ENCODE measurements at places on chromosomes 16 and 17.

DNA sequence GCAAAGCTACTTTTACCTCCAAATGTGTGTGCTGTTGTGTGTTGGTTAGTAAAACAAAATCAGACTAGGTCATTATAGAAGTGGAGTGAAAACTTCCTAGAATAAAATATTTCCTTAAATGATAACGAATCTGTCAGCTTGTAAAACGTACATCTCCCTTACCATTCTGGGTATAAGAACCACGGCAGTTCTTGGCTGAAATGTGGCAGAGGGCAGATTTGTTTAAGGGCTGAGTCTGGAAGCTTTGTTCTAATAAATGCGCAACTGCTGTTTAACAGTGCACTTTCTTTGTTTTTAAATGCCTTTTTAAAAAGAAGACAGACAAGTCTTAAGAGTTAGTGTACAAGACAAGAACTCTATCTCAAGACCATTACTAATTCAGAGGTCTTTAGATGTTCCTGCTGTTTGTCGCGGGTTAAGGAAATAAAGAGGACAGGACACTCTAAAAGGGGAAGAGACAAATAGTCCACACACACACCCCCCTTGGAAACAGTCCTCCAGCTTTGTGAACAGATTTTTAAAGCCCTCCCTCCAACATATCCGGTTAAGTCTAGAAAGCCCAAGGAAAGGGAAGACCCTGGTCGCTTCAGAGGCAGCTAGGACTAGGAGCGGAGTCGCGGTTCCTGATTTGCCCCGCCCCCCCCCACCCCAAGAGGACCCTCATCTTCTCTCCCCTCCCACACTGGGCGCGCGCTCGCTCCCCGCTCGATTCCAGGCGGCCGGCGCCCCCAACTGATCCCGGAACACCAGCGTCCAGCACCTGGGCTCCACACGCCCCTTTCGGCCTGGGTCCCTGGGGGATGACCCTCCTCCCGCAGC is 658 bp downstream of the SYNRG start:
- DNase-seq, result no peak

GRCh38 chr17:8256691-8257090 is 7.6 kb downstream of the PFAS start:
- no peak for DNase-seq

- no peak for DNase-seq
These were observed 122.3 kb downstream of the MRTFB start for GRCh38 chr16:14193316-14193871.

DNA sequence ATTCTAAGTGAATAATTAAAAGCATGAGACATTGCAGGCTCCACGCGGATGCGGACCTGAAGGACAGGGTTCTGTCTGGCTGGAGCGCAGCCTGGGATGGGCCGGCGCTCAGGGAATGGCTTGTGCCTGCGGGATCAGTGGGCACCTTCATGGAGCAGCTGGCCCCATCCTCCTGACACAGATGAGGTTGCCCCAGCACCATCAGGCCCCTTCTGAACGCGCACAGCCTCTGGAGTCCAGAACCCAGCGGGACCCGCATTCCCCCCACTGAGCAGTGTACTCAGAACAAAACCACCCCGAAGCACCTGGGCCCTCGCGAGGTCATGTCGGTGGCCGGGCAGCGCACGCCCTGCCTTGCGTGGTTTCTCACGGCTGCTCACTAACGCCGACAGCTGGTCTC is 70.5 kb upstream of the CHMP6 start:
- DNase-seq, result no peak

DNA sequence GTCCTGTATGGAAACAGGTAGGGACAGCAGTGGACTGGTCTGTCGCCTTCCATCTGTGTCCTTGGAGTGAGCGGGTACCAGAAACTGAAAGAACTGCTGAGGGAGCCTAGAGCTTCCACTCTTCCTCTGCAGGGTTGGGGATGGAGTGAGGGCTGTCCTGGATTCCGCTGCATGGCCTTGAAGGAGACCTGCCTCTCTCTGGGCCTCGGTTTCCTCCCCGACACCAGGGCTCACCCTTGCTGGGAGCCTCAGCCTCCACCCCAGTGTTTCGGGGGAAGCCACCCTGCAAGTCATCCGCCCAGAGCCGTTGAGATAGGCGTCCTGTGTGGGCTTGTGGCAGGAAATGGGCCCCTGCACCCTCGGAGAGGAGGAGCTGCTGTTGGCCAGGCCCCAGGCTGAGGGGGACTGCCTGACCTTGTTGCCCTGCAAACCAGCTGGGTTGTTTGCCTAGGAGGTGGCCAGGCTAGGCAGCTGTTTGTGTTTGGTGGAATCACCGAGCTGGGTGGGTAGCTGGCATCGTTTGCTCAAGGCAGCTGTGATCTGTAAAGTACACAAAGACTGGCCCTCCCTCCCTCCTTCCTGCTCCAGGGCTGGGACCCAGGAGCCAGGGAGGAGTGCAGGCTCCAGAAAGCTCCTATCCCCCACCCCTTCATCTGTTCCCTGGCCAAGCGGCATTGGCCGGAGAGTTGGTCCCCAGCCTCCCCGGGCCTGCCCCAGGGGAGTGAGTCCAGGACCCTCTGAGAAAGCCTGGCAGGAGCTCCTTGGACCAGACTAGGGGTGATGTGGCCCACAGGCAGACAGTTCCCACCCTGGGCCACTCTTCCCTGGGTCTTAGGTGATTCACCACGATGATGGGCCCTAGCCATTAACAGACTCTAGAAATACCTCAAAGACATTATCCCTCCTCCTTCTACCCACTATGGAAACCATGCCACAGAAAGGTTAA is 1.3 kb downstream of the RAB37 start:
- DNase-seq, result peak; percentile 57

DNA sequence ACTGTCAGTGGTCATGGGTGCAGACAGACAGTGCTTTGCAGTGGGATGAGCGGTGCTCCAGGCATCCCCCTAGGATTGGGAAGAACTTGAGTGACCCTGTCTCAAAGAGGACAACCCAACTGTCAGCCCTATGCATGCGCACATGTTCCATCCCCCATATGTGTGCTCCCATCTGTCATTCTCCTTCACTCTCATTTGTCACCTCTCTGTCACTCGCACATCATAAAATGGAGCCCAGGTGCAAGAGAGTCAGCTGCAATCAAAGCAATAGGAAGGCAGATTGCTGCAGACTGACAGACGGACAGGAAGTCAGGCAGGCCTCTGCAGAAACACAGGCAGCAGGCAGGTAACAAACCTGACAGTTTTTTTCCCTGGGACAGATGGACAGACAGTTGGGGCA is 101.8 kb upstream of the CCL1 start:
- no peak for DNase-seq

DNA sequence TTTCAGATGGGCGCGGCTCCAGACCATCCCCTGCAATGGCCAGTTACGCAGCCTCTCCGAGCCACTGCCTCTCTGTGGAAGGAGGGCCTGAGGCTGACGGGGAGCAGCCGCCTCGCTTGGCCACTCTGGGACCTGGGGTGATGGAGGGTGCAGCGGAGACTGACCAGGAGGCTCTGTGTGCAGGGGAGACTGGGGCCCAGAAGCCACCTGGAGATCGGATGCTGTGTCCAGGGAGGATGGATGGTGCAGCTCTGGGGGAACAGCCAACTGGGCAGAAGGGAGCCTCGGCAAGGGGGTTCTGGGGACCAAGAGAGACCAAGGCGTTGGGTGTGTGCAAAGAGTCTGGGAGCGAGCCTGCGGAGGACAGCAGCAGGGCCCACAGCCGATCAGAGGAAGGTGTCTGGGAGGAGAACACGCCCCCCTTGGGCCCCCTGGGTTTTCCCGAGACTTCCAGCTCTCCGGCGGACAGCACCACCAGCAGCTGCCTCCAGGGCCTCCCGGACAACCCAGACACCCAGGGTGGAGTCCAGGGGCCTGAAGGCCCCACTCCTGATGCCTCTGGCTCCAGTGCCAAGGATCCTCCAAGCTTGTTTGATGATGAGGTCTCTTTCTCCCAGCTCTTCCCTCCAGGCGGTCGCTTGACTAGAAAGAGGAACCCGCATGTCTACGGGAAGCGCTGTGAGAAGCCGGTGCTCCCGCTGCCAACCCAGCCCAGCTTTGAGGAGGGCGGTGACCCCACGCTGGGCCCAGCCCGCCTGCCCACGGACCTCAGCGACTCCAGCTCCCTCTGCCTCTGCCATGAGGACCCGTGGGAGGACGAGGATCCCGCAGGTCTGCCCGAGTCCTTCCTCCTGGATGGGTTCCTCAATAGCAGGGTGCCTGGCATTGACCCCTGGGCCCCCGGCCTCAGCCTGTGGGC is 17.4 kb upstream of the ZFPM1 start:
- no peak for DNase-seq

DNA sequence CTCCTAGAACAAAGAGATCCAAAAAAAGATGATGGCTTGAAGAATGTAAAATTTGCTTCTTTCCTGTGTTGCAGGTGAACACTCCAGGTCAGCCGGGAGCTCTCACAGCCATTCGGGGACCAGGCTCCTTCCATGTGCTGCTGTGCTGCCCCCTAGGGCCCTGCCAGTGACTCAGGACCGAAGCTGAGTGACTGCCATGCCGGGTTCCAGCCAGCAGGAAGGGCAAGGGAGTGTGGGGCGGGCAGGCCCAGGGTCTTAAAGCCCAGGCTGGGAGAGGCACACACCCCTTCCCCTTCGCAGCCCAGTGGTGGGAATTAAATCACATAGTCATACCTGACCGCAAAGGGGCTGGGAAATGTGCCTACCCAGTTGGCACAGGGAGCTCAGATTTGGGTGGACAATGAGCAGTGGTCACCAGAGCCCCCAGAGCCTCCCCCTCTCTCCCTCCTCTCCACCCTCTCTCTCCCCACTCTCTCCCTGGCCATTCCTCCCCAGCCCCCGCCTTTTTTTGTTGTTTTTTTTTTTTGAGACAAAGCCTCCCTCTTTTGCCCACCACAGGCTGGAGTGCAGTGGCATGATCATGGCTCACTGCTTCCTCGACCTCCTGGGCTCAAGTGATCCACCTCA is 11.5 kb downstream of the EPOP start:
- peak; percentile 37 for DNase-seq

GRCh38 chr16:82846806-82847205 is 220.0 kb downstream of the CDH13 start:
- no peak for DNase-seq

- DNase-seq, result no peak
These were observed 3.0 kb upstream of the KRT15 start for GRCh38 chr17:41521574-41522261.

DNA sequence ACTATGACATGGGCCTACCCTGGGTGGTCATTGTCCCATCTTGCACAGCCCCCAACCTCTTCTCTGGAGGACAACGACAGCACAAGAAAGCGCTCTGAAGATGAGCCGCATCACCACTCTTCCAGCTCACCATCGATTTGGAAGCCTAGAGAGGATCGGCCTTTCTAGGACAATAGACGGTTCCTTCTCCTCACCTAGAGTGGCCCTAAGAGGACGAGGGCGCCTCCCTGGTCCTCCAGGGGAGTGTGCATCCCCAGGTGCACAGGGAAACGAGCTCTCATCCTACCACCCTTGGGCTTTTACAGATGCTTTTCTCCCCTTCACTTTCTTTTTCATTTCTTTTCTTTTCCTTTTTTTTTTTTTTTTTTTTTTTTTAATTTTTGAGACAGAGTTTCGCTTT is 20.3 kb upstream of the SLC52A1 start:
- DNase-seq, result no peak

DNA sequence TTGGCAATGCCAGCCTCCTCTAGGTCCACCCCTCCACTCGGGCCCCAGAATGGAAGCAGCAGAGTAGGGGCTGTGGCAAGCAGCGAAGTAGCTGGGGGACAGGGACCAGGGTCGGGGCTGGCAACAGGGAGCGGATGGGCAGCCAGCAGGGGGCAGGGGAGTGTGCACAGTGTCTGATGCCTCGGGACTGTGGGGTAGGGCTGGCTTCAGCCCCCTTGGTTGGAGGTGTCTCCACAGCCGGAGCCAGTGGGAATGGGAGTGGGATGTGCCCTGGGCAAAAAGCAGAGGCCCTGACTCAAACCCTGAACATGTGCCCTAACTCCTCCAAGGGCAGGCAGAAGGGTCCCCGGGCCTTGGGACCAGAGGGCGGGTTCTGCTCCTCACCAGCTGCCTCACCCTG is 18.5 kb upstream of the ARHGAP27 start:
- DNase-seq, result no peak

DNA sequence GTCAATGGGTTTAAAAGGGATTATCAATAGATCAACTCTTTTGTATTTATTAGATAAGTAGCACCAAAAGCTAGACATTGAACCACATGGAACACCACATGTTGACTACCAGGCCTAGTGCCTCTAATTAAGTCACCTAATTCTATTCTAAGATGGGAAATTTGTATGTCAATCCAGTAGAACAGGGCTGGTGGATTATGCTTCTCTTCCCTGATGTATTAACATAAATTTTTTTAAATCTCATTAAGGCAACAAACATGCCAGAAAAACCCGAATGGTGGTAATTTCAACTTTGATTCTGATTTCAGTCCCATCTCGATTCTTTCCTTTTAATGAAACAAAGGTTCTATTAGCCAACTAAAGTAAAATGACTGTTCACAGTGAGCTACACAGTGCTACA is 92.6 kb downstream of the KANSL1 start:
- no peak for DNase-seq

- DNase-seq, result no peak
These were observed 731 bp downstream of the IKZF3 start for GRCh38 chr17:39863244-39863917.

GRCh38 chr16:73315645-73316044 is 267.7 kb upstream of the ZFHX3 start:
- no peak for DNase-seq

- no peak for DNase-seq
These were observed 510.3 kb upstream of the ZFHX3 start for GRCh38 chr16:73558219-73558618.

GRCh38 chr16:50910736-50911100 is 168.8 kb downstream of the CYLD start:
- DNase-seq, result no peak

DNA sequence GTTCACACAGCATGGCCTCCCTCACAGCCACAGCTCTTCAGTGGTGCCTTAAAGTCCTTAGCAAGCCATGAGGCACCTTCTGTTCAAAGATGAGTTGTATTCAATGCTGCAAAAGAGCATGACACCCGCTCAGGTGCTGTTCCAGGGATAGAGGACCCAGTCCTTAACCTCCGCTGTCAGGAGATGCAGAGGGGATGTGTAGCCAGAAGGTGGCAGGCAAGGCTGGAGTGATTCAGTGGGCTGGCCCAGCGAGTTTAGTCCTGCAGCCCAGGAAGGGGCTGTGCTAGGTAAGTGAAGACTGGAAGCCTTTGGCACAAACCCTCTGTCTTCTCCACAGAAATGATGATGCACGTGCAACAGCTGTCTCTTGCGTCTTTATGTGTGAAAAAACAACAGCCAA is 25.0 kb upstream of the ADAM11 start:
- DNase-seq, result no peak

DNA sequence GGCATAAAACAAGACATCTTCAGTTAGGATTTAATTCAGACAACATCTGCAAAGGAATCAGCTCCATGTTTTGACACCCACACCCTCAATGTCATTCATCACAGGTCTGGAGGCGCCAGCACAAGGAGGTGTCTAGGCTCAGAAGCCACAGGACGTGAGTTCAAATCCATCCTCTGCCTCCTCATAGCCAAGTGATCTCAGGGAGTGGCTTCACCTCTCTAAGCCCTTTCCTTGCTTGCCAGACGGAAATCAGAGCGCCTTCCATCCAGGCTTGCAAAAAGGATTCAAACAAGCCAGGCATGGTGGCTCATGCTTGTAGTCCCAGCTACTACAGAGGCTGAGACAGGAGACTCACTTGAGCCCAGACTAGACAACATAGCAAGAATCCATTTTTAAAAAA is 84.6 kb downstream of the GSG1L start:
- DNase-seq, result no peak

GRCh38 chr17:16875662-16876061 is 96.3 kb downstream of the TNFRSF13B start:
- no peak for DNase-seq

GRCh38 chr17:57945996-57946797 is 9.0 kb downstream of the CUEDC1 start:
- no peak for DNase-seq
